ENCODE measurements at places on chromosomes 16 and 17.

DNA sequence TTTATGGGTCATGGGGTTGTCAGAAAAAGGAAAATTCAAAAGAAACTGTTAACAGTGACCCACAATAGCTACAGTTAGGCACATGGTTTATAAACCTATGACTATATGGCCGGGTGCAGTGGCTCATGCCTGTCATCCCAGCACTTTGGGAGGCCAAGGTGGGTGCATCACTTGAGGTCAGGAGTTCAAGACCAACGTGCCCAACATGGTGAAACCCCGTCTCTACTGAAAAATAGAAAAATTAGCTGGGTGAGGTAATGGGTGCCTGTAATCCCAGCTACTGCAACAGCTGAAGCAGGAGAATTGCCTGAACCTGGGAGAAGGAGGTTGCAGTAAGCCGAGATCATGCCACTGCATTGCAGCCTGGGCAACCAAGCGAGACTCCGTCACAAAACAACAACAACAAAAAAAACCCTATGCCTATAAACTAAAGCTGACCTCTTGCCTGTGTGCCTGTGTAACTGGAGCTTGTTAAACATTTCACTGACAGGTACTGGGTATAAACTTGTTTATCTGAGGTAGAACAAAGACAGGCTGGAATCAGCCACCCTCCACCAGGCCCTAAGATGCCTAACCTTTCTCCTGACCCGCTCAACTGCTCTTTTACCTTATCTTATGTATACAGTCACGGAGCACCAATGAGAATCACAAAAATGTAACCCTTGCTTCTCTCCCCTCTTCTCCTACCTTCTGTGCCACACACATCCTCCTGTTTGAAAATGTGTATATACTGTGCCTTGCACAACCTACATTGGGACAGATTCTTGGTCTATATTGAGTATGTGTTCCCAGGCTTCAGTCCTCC is 62.9 kb upstream of the ATF7IP2 start:
- no peak for DNase-seq

DNA sequence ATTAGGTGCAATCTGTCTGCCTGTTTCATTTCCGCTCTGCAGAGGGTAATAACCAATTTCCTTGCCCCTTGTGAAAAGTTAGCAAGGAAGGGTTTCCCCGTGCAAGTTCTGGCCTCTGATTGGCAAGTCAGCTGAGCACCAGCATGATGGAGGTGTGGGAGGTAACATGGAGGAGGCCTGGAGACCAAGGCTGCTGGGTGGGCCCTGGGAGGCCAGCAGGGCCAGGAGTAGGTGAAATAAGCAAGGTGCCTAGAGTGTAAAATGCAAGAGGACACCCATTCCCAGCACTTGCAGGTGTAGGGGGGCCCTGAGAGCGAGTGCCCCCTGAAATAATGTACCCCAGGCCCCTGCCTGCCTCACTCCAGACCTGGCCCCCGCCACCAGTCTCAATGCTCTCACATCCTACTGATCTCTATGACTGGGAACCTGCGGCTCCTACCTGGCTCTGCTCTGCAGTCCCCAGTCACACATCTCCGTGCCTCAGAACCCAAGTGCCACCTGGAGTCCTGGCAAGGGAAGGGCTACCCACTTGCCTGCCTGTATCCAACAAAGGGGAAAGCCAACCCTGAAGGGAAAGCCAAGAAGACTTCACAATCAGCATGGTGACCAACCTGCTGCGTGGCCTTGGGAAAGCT is 116.2 kb downstream of the C16orf78 start:
- no peak for DNase-seq

DNA sequence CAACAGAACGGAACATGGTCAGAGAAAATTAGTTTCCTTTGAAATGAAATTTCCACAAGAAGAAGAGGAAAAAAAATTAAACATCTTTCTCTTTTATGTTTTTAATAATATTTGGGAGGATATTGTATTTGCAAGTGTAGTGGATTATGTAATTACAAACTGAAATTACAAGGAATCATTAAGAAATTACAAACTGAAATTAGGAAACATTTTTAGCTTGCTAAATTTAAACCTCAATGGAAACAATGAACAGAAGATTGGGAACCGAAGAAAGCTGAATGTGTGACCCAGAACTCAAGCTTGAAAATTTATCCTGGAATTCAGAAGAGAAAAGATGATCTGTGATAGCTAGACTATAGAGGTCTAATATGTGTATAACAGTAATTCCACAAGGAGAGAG is 4.4 kb upstream of the PIK3R5 start:
- no peak for DNase-seq

GRCh38 chr17:78647032-78647431 is 69.8 kb upstream of the DNAH17 start:
- DNase-seq = no peak

DNA sequence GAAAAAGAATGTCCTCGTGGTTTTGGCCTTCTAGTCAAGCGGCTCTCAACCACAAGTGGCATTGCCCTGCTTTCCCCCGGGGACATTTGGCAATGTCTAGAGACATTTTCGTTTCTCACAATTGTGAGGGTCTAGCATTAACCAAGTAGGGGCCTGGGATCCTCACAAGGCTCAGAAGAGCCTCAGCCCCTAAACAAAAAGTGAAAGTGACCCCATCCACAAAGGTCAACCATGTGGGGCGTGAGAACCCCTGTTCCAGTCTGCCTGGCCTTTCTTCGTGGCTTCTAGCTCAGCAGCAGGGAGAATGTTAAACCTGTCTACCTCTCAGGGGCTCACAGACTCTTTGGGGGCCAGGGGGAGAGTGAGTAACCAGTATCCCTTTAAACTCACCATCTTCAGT is 4.8 kb upstream of the RPL38 start:
- DNase-seq = no peak

Measured in amygdala (tissue), 56 donors.